ENCODE measurements at places on chromosomes 12 and 14.

- no peak for DNase-seq
Measured at GRCh38 chr12:130435826-130436225, 98.1 kb downstream of the PIWIL1 start.

DNA sequence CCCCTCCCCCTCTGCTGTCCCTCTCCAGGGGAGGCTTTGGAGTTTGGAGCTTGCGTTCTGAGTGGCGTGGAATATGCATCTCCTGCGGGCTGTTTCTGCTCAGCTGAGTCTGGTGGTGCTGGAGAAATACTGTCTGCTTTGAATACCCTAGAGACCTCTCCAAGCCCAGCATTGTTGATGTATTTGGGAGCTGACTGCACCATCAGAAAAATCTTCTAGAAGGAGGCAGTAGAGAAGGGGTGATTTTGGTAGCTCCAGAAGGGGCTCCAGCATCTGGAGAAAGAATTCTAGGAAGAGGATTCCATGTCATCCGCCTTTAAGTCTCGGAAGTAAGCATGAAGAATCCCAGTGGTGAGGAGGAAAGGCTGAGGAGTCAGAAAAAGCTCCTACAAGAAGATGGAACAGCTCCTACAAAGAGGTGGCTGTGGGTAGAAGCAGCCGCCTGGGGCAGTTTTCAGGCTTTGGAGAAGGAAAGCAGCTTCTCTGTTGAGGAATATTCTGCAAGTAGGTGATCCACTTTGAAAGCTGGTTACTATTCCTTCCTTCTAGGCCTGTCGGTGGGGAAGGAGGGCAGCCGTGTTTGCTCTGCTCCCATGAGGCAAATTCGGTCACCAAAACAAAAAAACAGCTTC is 9.7 kb downstream of the MLXIP start:
- no peak for DNase-seq

GRCh38 chr14:36504771-36505175 is 15.3 kb downstream of the NKX2-1 start:
- DNase-seq, result no peak

DNA sequence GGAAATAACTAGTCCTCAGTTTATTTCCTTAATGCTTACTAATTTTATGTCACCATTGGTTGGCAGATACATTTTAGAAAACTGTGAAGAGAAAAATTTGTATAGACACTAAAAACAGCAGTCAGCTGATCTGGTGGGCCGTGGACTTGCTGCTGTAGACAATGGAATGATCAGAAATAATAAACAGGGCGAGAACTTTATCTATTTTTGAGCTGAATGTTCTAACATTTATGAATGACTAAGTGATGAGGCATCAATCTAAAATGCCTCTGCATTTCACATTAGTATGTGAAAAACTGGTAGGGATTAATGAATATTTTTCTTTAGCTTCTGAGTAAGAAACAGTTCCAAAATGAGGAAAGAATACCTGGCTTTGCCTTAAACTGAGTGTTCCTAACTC is 24.8 kb upstream of the PKP2 start:
- no peak for DNase-seq

DNA sequence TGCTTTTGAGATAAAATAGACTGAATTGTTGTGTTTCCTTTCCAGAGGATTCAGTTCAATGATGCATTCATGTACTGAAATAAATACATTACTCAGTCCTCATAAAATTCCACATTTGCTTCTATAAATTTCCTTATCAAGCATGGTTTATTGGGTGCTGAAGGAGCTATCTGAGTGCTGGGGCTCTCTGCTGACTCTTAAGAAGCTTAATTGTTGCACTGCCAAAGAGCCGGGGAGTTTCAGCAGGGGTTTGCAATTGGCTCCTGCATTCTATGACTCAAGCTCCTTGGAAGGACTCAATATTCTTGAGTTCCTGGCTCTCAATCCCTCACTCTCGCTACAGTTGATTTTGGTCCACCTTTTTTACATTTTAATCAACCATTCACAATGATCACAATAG is 69.8 kb upstream of the PYGL start:
- DNase-seq, result no peak

GRCh38 chr14:58730792-58731464 is 93.2 kb downstream of the DACT1 start:
- no peak for DNase-seq

GRCh38 chr14:36217732-36218131 is 41.2 kb upstream of the PTCSC3 start:
- no peak for DNase-seq

GRCh38 chr12:14716848-14717444 is 20.5 kb upstream of the GUCY2C start:
- DNase-seq, result peak; percentile 40

- no peak for DNase-seq
Measured at GRCh38 chr12:92899386-92900001, 29.6 kb downstream of the EEA1 start.

GRCh38 chr14:67186789-67187584 is 2.3 kb upstream of the GARIN2 start:
- DNase-seq, result peak; percentile 83

- DNase-seq, result no peak
Measured at GRCh38 chr12:95316798-95317197, 99.2 kb downstream of the VEZT start.

- peak; percentile 25 for DNase-seq
Measured at GRCh38 chr14:65229748-65230728, 127.7 kb upstream of the MAX start.

DNA sequence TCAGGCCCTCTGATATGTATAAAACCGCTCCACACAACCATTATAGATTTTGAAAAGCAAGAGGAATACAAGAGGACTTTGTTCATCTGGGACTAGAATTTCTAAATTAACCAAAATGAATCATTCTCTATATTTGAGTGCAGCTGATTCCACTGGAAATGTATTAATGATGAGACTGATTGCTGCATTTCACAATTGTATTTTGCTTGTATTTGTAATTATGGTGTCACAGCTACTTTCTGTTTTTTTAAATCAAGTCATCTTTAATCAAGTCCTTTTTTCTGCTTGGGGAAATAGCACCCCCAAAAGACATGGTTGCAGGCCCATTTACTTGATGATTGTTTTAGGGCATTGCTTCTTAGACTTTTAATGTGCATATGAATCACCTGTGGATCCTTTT is 162.4 kb downstream of the KICS2 start:
- no peak for DNase-seq

DNA sequence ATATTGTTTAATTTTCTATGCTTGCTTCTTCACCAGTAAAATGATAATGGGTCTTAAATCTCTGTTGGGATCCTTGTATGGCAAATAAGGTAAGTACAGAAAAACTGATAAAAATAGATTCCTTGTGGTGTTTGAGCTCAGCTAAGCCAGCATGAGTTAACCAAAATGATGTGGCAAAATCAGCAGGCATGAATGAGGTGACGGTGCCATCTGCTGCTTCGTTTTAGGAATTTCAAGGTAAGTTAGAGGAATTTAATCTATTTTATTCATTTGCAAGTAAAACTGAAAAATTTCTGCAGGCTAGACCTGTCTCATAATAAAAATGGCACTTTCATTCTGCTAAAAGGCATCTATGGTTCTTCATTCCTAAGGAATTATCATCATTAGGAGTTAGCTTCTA is 10.0 kb upstream of the CLEC7A start:
- peak; percentile 62 for DNase-seq

DNA sequence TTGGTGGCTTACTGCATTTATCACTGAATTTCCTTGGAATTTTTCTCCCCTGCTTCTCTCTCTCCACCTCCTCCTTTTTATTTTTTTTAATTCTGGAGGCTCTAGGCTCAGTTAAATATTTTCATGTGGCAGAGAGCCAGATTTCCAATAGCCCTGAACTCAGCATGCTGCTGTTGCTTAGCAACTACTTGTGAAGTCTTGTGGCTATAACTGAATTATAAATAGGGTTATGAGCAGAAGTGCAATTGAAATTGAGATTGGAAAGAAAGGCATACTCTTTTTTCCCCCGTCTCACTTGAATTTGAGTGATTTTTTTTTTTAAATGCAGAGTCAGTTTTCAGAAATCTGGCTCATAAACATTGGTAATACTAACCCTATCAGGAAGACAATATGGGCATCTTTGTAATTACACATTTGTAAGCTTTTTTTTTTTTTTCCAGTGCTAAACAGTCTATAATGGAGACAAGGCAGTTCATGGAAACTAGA is 38.3 kb downstream of the ATF7IP start:
- DNase-seq, result peak; percentile 88

DNA sequence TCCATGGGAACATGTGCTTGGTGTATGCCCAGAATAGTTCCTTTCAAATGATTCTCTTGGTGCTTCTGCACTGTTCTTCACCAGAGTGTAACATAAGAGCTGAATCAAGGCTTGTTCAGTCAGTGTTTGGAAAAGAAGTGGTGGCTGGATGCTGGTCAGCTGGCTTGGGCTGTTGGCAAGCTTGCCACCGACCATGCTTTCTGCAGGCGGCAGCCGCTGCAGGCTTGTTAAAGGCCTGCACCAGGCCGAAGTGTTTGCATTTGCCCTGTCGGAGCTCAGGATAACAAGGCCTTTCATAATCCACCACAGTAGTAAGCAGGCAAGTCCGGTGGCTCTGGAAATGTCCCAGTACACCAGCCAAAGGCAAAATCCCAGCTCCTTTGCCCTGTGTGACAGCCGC is 26.9 kb downstream of the DAAM1 start:
- DNase-seq, result no peak

DNA sequence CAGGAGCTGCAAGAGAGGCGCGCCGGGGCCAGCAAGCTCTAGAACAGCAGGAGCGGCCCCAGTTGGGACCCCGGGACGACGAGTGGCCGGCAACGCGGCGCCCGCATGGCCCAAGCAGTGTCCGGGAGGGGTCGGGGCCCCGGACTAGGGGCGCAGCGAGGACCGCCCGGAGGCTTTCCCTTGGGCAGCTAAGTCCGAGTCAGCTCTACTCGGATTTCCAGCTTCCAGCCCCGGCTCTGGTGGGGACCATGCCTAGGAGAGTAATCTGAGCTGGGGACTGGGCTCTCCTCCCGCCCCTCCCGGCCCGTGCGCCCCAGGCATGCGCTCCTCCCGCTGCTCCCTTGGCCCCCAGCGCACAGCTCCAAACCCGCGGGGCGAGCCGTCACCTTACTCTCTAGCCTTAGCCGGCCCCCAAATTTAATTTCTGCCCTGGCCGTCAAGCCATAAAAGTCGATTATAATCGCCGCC is 41.6 kb upstream of the CAPRIN2 start:
- no peak for DNase-seq

GRCh38 chr14:33918256-33918655 is 32.6 kb downstream of the EGLN3 start:
- DNase-seq, result no peak

DNA sequence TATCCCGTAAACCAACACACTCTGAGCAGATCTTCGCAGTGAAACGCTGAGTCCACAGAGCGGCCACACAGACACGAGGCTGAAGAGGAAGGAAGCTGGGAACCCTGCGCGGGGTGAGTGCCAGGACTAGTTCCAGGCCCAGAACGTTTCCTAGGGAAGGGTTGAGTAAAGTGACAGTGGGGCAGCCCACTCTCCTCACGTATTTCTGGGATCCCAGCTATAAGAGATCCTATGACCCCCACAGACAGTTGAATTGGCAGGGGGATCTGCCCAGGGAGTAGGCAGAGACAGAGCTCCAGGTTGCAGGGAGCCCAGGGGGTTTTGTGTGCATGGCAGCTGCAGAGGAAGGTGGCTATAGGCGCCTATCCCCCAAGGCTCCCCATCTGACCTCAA is 51.1 kb downstream of the GTF2A1 start:
- peak; percentile 62 for DNase-seq

DNA sequence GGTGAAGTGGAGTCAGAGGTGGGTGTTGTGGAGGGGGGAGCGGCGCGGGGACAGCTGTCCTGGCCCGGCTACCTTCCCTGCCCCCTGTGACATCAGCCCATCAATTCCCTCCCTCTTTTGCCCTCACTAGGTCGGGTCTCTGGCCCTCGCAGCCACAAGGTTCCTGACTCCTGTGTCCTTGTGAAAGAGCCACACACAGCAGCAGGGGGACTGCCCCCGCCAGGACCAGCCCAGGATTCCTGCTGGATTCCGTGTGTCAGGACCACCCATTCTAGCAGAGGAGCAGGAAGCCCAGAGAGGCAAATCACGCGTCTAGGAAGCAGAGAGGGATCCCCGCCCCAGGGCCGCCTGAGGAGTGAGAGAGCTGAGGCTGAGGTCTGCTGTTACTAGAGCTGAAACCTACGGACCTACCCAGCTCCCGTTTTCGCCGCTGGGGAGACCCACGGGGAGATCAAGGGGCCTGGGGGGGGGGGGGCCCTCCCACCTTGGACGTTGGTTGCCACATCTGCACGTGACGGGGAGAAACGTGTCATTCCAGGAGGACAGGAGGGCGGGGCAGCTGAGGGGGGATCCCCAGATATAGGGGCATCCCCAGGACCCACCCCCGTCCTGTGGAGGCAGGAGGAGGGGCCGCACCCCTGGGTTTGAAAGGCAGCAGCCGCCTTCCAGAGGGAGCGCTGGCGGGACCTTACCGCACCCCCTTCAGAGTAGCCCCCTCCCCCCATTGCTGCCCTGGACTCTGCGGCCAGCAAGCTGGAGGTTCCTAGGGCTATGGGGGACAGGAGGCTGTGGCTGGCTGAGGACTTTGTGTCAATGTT is 12.5 kb upstream of the INF2 start:
- no peak for DNase-seq

- no peak for DNase-seq
Measured at GRCh38 chr12:5489017-5489416, 57.1 kb downstream of the NTF3 start.

DNA sequence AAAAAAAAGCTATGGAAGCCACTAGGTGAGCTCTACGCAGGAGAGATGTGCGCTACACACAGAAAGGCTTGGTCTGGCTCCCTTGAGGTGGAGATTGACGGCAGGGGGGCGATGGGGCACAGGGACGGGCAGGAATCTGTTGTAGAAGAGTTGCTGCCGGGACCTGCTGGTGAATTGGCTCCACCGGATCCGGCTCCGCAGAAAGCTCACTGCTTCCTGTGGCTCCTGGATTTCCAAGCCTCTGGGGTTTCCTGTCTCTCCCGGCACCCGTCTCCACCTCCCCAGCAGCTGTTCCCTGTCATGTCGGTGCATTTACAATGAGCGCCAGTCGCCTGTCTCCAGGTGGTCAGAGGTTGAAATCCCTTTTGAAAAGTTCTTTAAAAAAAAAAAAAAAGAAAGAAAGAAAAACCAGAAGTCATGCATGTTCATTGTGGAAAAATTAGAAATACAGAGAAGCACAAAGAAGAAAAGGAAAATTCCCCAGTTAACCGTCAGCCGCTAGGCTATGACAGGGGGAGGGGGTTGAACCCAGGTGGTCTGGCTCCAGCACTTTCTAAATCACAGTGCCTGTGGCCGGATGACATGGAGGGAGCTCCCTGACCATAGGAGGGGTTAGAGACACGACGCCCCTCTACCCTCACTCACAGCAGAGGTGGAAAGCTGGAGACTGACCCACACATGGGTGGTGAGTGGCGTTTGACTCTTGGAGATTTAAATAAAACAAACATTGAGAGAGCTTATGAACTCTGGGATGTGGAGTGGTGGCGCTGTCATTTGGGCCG is 20.8 kb downstream of the FAM222A start:
- DNase-seq, result no peak

- DNase-seq, result no peak
Measured at GRCh38 chr12:115799610-115800009, 477.9 kb downstream of the MED13L start.

GRCh38 chr12:132491761-132492378 is 1.9 kb downstream of the FBRSL1 start:
- DNase-seq, result no peak
